ENCODE measurements at places on chromosomes 12 and 14.

DNA sequence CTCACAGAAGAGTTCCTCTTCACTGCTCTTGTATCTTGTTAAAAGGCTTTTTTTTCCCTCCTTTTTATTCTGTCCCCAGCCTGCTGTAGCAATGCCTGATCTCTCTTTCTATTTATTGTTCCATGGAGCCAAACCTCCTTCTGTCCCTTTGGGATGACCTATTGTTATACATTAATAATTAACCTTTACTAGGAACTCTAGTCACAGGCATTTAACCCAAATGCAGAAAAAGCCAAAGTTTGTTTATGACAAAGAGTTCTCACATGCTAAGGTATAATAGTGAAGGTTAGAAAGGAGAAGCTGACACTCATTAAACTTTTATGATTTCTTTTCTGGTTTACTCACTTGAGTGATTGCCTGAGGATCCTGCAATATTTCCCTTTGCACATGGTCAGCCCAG, 535.8 kb downstream of the NRXN3 start:
- no peak for DNase-seq

DNA sequence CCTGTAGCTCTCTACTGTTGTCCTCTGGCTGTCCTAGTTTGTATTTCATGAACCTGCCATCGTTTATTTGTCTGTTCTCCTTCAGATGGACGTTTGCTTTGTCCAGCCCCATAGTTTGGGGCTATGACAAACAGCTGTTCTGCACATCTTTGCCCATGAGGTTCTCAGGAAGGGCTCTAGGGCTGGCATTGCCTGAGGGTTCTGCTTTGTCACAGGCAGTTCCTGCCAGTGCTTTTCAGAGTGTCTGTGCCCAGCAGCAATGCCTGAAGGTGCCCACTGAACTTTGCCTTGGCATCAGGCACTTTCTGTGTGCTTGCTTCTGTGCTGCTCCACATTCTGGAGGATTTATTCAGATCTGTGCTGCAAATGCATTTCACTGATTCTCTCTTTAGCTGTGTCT, 361.3 kb downstream of the TMEM121 start:
- no peak for DNase-seq

DNA sequence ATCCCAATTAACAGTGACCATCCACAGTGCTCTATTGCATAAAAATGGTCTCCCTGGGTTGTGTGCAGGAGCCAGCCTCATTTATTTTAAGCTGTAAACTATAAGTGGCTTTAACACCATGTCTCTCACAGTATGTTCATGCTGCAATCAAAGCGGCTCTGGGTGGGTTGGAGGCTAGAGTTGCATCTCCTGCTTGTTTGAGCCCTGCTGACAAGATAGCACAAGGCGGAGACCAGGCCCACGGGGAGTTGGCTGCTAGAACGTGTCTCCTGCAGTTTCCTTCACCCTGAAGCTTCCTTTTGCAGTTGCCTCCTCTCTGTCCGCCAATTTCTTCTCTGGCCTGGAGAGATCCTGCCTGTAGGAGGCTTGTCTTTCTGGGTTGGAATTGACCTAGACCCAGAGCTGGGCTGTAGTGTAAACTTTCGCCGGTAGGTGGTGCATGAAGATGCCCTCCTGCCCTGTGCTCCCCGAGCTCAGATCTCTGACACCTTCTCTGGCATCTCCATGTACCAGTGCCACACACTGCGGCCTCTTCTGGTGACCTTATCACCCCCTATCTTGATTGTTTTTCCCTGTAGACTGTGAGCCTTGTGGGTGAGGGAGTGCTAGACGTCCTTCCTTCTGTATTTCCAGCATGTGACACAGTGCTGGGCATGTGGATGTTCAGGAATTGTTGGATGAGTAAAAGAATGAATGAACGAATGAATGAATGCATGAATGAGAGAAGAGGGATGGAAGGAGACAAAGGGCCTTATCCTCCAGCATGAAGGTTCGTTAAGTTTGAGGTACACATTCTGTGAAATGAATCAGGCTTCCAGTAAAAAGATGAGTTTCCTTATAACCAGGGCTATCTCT, 10.4 kb downstream of the OTUB2 start:
- DNase-seq = peak; percentile 43

DNA sequence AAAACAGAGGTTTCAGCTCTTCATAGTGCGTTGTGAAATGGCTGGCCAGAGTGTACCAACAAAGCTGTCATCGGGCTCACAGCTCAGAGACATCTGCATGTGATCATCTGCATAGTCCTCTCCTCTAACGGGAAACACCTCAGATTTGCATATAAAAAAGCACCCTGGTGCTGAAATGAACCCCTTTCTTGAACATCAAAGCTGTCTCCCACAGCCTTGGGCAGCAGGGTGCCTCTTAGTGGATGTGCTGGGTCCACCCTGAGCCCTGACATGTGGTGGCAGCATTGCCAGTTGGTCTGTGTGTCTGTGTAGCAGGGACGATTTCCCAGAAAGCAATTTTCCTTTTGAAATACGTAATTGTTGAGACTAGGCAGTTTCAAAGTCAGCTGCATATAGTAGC, 14.3 kb upstream of the PAPLN start:
- DNase-seq = no peak

DNA sequence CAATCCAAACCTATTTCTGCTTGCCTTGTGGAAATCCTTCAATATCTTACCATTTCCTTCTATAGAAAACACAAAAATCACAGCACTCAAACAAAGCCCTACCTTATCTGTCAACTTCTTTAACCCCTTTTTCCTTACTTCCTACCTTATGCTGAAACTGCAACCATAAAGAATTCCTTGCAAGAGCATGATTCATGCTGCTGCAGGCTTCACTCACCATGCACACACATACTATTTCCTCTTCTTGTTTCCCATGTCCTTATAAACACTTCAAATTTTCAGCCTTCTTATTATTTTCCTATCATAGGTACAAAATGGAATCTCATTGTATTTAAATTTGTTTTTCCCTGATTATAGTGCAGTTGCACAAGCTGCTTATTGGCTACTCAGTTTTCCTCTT, 23.3 kb downstream of the LMNTD1 start:
- no peak for DNase-seq

- no peak for DNase-seq
Observed at GRCh38 chr14:93079321-93079720, 36.4 kb downstream of the ITPK1 start.

- no peak for DNase-seq
Observed at GRCh38 chr14:38526826-38527501, 271.1 kb upstream of the CLEC14A start.

DNA sequence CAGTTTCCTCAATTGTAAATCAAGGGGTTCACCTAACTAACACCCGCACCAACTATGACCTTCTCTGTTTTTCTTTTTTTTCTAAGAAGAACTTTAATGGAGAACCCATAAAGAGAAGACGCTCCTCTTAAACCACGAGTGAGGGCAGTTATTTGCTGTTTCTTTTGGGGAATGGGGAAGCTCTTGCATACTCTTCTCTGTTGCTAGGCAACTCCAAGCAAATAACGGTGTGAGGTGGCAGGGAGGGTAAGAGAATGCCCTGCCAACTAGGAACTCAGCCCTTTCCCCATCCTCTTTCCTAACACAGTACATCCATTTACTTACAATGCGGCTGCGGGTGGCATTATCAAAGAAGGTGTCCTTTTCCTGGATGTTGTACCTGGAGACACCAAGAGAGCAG, 114.9 kb downstream of the ANO2 start:
- DNase-seq = peak; percentile 10

DNA sequence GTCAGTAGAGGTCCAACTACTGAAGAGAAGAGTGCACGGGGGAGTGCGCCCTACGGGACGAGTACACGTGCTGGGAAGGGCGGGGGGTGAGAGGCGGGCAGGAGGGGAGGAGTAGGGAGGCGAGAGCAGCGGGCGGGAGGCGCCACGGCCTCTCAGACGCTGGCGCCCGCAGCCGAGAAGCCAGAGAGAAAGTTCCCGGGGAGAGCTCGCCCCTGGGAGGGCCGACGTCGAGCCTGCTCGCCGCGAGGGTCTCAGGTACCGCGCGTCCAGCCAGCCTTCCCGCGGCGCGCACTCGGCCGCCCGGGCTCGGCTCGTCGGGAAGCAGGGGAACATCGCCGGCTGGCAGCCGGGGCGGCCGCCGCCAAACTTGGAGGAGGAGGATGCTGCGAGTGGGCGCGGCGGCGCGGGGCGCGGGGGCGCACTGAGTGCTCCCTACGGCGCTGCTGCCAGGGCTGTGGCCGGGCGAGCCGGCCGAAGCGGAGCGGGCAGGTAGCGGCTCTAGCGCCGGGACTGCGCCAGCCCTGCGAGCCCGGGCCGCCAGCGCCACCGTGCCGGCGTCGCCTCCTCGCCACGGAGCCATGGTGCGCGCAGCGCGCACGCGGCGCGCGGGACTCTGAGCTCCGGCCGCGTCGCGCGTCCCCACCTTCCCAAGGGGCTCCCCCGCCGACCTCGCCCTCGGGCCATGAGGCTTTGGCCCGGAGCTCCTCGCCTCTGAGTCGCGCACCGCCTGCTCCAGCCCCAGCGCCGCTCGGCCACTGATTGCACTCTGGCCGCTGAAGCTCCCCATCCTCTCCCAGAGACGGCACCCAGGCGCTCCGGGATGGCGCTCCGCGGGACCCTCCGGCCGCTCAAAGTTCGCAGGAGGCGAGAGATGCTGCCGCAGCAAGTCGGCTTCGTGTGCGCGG, at the start of gene SLC24A4:
SLC24A4 (plus strand) TSS at position 155 of the 905 bp plus-strand sequence; CDS start at position 821, 666 bp downstream.
- no peak for DNase-seq

GRCh38 chr14:78451319-78451695, 281.1 kb downstream of the NRXN3 start:
- DNase-seq = no peak

DNA sequence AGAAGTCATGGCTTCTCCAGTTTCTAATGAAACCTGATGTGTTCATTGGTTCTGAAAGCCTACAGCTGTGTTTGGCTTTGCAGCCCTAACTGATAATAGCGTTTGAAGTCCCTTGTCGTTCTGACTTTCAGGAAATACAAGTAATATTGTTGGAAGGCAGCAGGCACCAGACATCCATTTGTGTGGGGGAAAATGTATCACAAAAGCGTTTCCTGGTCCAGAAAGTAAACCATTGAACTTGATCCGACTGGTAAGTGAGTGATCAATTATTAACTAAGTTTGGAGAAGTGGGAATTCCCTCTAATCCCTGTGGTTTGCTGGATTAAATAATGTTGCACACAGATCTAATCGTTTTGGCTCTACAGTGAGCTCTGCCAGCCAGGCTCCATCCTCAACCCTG, 77.3 kb upstream of the LTA4H start:
- DNase-seq = no peak

GRCh38 chr12:97022536-97023230, 115.6 kb downstream of the NEDD1 start:
- DNase-seq = no peak

- no peak for DNase-seq
Observed at GRCh38 chr12:111417784-111418593, 12.3 kb downstream of the SH2B3 start.

- no peak for DNase-seq
Observed at GRCh38 chr12:107818984-107819383, 44.5 kb downstream of the ASCL4 start.

GRCh38 chr14:76267322-76268046, 108.5 kb upstream of the ESRRB start:
- no peak for DNase-seq

DNA sequence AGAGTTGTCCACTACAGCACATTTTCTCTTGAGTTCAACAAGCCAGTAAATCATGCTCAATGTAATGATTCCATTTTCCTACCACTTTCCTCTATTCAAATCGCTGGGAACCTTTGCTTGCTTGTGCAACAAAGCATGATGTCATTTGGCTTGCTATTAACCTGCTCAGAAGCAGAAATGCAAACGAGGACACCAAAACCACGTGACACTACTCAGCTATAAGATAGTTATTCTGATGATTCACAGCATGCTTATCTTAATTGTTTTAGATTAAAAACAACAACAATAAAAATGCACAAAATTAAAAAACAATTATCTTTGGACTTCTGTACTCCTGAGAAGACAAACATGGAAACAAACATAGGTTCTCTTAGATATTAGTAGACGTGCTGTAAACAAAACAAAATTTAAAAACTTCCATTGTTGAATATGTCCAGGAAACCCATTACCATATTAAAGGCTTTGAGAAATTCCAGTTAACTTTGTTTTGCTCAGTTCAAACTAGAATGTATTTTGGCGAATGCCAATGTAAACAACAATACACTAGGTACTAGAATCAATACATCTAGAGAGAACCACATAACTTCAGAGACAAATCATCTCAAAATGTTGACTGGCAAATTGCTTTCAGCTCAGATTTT, 77.5 kb upstream of the KRAS start:
- DNase-seq = no peak

Data from GDM1 (cell line).